ENCODE measurements at places on chromosomes 1 and 21.

- no peak for DNase-seq
Measured at GRCh38 chr1:55679971-55680370, 464.8 kb upstream of the USP24 start.

DNA sequence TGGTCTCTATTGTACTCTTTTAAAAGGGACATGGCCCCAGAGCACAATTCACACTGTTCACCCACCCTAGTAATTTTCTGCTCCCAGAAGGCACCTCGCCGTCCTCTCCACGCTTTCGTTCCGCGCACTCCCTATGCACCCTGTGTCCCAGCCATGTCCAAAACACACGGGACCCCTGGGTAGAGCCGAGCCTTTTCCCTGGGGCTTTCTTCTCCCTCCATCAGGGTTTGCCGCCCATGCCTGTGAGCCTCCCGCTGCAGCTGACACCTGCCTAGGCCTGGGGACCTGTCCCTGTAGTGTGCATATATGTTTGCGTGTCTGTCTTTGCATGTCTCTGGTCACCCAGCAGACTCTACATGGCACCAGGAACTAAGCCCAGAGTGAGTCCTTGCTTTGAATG, 302.7 kb downstream of the PCP4 start:
- DNase-seq = no peak

DNA sequence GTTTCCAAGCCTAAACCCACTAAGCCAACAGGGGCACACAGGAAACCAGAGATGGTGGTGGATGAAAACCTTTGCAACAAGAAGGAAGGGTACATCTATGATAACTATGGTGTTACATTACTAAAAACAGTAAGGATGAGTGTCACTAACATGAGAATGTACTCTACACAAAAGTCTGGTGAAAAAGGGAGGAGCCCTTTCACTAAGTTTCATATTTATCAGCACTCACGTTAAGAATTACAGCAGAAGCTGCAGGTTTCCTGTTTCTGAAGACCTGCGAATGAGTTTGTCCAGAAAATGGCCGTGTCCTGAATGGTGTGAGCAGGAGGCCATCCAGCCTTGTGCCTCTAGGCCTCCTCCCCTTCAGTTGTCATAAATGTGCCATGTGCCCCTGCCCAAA, 17.8 kb downstream of the ABCG1 start:
- DNase-seq = no peak

DNA sequence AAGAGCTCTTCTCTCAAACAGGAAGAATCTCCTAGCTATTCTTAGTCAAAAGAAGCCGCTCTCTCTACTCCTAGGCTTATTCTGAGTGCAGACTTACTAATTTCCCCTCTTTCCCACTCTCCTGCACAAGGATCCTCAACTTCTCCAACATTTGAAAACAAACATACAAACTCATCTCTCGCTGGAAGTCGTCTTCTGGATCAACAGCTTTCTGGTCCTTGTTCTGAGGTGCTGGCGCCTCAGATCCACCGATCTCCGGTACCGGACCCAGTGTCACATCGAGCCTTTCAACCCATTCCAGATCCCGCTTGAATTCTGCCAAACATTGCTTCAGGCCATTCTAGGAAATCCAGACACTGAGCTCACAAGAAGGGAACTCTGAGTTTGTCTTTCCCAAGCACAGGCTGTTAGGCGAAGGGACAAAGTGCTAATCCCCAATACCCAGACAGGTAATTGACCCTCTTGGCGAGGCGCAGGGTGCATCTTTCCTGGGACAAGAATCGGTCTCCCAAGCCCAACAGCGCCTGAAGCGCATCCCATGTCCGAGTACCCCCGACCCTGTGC, 696 bp downstream of the EBNA1BP2 start:
- DNase-seq = no peak

- DNase-seq = no peak
Measured at GRCh38 chr1:236083650-236084385, 18.9 kb upstream of the NID1 start.

DNA sequence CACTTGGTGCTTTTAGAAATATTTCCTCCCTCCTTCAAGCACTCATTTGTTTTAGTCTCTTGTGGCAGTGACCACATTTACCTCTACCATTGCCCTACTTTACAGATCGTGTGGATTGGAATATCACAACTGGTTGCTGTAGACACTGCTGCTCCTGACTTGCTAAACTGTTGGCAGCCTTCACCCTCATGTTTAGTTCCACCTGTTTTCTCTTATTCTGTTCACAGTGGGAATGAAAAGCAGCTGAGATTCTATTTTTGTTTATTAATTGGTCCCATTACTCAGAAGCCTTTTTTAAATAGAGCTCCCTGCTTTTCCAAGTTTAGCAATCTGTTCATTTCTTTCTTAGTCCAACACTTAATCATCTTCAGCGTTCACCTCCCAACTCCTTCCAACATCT, 308.9 kb downstream of the RWDD3 start:
- no peak for DNase-seq

DNA sequence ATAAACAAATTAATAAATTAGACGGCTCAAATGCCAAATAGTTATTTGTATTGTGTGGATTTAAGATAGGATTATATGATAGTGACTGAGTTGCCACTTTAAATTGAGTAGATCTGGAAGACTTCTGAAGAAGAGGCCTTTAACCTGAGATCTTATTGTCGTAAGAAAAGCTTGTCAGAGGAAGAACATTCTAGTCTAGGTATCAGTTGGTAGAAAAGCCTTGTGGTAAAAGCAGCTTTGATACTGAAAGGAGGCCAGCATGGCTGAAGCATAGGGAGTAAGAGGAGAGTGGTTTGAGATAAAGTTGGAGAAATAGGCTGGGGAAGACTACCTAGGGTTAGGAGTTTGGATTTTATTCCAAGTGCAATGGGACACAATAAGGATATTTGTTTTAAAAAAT, 29.1 kb downstream of the SLC30A7 start:
- DNase-seq = no peak

GRCh38 chr1:183477986-183478781, 5.9 kb downstream of the SMG7 start:
- no peak for DNase-seq

DNA sequence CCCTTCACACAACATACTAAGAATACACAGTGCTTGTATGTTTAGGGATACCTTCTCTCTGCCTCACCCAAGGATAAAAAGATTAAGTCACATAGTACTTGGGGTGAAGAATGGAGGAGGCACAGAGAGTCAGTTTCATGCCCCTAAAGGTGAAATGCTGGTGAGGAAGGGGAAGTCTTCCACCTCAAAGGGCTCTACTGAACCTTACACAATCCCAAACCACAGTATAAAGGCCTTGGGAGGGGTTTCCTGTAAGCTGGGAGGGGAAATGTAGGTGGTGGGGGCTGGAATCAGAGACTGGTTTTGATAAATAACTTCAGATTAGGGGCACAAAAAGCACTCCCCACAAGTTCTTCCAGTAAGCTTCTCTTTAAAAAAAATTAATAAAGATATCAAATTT, 3.5 kb downstream of the MINDY1 start:
- no peak for DNase-seq

GRCh38 chr21:46289655-46290179, 3.6 kb downstream of the YBEY start:
- no peak for DNase-seq

DNA sequence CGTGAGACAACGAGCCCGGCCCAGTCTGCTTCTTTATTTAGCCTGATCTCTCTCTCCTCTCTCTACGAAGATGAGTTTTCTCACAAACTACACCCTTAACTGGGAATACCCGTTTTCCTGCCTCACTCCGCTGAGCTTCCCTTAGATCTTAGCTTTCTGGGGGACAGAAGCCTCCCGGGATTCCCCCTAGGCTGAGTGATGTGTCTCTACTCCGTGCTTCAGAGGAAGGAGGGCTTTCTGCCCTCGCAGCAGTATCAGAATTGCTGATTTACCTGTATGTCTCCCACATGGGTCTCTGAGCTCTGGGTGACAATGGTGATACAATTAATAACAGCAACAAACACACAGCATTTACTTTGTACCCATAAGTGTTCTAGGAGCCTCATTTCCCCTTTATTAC, 1.0 kb downstream of the ZBTB17 start:
- DNase-seq = no peak

GRCh38 chr1:230891413-230891812, 23.1 kb upstream of the C1orf198 start:
- DNase-seq = no peak

DNA sequence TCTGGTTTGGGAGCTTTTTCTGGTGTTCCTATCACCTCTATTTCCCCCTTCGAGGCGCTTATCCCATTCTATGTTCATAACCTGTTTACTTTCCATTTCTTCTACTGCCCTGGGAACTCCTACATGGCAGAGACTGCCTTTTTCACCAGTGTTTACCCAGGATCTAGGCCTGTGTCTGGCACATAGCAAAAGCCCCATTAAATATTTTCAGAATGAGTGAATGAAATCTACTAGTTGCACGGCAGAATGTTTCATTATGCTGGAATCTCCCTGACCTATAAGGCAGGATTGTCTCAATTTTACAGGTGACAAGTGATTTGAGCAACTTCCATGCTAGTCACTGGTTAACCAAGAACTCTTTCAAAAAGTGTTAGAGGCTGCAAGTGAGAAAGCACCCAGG, 70.1 kb downstream of the PGM1 start:
- no peak for DNase-seq

- peak; percentile 34 for DNase-seq
Measured at GRCh38 chr21:44459712-44460440, 4.6 kb downstream of the LRRC3 start.

- no peak for DNase-seq
Measured at GRCh38 chr1:208516780-208517179, 272.6 kb upstream of the PLXNA2 start.

DNA sequence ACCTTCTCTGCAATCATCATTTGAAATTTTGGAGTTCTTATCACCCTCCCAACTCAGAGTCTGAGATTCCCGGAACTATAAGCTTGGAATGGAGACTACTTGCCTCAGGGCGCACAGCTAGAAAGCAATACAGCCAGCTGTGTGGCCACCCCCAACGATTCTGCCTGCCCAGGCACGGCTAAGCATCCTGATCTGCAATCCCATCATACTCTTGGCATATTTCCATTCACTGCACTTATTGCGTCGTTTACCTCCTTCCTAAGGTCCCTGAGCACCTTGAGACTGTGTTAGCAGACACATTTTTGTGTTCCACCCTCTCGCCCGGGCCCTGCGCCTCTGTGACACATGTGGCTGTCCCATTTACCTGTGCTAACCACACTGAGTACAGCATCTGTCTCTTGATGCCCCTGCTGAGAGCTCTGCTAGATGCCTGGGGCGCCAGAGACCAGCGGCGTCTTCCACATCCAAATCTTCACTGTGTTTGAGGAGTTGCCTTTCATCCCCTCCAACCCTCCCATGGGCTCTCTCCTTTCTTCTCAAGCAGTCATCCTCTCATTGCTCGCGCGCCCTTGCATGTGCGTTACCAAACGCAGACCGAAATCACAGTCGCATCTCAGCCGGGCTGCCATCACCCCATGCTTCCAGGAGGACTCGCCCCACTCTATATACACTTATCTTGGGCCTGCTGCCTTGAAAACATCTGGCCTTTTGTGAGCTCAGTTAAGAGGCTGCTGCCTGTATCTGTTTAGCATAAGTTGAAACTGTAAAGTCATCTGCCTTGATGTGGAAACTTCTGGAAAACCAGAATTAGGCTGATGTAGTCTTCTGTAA, 3.5 kb upstream of the CLDN19 start:
- no peak for DNase-seq

DNA sequence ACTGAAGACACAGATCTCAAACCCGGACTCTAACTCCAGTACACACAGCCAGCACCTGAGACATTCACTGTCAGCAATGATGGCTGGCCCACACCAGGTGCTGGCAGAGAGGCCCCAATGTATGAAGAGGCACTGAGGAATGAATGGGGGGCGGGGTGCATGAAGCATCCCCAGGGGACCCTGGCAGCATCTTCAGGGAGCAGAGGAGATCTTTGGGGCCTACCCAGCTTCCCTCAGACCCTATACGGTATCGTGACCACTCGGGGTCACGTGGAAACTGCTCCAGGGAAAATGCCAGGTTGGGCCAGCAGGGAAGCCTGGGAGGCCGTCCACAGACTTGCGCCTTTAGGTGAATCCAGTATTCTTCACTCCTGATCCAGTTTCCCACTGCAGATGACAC, 84.3 kb downstream of the NPHP4 start:
- DNase-seq = no peak

DNA sequence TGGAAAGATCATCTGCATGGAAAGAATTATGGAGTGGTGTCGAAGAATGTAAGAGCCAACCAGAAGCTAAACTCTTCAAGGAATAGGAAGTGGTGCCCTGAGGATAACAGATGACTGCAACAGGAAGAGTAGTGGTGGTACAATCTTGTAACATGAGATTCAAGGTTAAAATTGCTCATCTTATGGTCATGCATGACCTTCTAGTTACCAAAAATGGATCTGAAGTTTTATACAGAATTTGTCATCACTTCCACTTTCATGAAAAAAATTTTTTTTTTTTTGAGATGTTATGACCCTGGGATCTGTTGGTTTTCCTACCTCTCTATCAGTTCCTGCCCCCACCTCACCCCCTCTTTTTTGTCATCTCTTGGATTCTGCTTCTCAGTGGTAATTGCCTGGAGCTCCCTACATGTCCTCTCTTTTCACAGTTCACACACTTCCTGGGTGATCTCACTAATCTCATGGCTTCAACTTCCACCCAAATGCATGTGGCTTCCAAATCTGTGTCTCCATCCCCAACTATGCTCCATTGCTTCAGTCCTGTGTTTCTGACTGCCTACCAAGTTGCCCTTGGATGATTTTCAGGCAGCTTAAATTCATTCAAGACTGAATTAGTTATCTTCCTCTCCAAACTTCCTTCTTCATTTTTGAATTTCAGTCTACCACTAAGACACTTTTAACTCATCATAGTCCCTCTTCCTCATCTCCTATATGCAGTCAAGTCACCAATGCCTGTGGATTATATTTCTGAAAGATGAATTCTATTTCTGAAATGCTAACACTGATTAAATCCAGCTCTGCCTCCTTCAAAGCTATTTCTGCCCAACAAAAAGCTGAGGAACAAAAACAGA, 48.4 kb downstream of the SLAMF6 start:
- DNase-seq = no peak

- DNase-seq = no peak
Measured at GRCh38 chr1:64842224-64842623, 97.3 kb downstream of the RAVER2 start.

DNA sequence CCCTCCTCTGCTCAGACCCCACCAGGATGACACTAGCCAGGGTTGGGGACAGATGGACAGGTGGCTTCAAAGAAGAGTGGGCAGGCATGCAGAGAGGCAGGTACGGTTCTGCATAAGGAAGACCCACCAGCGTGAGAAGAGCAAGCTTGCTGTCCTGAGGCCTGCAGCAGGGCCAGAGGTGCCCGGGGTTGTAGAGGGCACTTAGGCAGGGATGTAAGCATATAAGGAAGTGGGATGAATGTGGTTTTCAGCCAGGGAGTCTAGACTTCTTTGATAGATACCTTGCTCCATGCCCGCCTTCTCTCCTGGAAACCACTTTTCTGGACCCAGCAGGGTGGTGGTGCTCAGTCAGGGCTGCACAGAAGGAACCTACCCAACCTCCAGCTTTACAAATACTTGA, 1.4 kb downstream of the TTC39A start:
- no peak for DNase-seq

All from Peyer's patch (tissue), 4 donors.